ENCODE measurements at places on chromosomes 5 and 9.

GRCh38 chr5:95895771-95896170 is 65.9 kb downstream of the ELL2 start:
- DNase-seq = no peak

DNA sequence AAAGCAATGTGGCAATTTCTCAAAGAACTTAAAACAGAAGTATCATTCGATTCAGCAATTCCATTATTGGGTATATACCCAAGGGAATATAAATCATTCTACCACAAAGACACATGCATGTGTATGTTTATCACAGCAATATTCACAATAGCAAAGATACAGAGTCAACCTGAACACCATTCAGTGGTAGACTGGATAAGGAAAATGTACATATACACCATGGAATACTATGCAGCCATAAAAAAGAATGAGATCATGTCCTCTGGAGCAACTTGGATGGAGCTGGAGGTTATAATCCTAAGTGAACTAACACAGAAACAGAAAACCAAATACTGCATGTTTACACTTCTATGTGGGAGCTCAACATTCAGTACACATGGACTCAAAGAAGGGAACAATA is 21.4 kb upstream of the FYB1 start:
- no peak for DNase-seq

DNA sequence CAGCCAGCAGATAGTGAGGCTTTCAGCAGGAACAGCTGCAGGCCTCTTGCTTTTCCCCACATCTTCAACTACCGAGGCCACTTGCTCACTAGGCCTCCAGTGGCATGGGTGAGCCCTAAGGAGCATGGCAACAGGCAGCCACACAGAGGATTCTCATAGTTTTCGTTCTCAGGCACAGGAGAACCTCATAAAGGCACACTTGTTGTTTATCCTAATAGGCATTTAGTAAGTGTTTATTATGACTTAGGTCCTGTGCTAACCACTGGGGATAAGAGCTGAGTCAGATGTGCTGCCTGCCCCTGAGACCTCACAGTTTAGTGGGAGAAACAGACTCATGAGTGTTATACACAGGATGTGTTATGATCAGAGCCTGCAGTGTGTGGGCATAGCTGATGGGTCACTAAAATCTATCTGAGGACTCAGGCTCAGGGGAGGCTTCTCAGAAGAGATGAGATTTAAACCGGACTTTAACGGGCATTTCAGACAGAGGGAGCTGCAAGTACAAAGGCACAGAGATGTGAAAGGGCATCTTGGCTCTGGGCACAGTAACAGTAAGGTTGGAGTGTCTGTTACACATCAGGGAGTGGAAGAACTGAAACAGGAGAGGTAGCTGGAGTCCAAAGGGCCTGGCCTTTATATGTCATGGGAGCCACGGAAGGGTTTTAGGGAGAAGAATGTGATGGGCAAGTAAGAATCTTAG is 21.0 kb upstream of the HEMGN start:
- DNase-seq = no peak

DNA sequence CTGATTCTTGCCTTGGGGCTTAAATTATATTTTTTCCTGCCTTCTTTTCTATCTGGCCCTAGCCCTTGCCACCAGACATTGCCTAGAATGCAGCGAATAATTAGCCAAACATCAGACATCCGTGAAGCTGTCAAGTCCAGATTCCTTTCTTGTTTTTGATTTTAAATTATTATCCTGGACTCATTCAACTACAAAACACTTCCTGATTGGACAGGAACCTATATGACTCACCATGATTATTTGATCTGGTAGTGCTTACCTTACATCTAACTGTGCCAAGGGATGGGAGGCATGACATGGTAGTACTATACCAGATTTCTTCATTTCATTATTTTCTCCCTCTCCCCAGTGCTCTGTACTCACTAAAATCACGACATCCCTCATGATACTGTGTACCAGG is 829.6 kb downstream of the TLR4 start:
- DNase-seq = no peak

- no peak for DNase-seq
These were observed 94.9 kb upstream of the NR4A3 start for GRCh38 chr9:99726758-99727157.

DNA sequence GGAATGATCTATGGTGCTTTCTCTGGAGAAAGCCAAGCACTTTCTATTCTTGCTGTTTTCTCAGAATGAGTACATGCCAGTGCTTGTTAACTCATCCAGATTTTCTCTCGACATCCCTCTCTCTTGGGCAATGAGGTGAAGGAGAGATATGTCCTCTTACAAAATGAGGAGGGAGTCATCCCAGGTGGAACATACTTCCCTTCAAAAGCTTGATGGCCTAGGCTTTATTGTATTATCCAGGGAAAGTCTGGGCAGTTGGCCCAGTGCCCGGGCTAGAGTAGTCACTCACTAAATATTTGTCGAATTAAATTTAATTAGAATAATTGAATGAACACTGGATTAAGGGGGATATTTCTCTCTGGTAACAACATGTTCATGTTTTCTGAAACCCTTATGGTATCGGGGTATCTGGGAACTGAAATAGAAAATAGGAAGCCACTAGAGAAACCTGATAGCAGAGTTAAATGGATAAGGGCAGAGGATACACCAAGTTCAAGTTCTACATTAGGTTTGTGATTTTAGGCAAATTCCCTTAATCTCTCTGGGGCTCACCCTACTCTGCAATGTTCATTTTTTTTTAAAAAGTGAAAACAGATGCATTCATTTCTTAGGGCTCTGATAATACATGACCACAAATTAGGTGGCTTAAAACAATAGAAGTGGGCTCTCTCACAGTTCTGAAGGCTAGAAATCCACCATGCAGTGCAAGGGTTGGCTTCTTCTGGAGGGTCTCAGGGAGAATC is 99.6 kb downstream of the LIFR start:
- DNase-seq = no peak
